Stimulated activated CD8-positive, alpha-beta memory T cell treated with anti-CD3 and anti-CD28 coated beads, Interleukin-7, amount 100 ng/mL, for 4 hours (primary cell): ENCODE measurements at places on chromosomes 2 and 18.

DNA sequence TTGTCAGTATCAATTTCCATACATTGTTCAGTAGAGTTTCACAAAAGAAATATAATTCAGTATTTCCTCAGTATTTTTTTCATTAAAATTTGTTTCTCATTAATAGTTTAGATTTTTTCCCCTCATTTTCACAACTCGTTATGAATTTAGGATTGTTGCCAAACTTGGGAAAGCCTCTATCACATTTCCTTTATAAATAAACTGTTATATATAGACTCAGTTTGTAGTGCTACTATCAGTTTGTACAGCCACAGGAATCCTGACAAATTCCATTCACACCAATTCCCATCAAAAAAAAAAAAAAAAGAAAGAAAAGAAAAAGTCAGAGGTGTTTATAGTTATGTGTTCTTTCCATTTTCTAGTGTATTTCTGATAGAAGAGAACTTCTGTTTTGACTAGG, 123.3 kb upstream of the DCC start:
- DNase-seq: no peak

DNA sequence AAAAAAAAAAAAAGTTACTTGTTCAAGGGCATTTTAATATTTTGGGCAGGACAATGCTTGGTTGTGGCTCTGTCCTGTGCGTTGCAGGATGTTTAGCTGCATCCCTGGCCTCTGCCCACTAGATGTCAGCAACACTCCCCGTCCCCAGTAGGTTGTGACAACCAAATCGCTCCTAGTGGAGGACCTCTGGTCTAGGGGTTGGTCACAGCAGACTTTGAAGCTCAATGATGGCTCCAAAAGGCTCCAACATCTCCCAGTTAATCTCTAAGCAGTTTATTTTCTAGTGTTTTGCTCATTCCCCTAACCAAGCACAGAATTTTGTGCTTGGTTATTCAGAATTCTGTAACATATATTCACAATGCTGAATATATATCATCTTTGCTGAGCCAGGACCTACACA, 67.0 kb downstream of the CHRNA1 start:
- peak; percentile 35 for DNase-seq

DNA sequence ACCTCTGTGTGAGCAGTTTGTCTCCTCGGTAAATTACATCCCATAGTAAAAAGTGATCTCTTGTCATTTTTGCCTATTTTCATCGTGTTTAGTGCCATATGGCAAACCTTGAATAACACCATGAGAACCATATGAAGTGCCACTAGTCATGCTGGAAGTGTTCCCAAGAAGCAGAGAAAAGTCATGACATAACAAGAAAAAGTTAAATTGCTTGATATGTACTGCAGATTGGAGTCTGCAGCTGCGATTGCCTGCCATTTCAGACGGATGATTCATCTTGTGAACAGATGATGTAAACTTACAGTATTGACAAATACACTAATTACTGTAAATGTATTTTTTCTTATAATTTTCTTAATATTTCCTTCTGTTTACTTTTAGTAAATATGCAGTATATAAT, 846.7 kb downstream of the BCL11A start:
- DNase-seq: no peak

- DNase-seq: no peak
Observed at GRCh38 chr2:226622484-226622883, 177.1 kb downstream of the IRS1 start.

DNA sequence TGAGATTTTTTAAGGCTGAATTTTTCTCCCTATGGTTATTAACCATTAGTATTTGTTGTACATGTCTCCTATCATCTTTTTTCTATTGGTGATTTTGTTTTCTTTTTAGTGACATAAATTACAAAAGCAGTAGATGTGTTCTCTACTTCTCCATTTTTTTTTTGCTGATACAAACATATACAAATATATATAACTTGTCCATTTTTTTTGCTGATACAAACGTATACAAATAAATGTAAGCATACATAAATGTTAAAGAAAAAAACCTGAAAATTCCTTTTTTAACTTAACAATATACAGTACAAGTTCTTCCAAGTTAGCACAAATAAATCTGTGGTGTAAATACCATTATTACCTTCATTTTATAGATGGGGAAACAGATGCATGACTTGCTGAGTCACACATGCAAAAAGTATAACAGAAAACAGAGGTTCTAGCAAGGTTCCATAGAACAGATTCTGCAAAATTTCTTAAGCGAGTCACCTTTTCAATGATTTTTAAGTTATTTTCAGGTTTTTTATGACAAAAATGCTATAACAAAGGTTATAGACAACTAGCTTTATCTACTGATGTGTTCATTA, 2.1 kb downstream of the MSGN1 start:
- DNase-seq: no peak

DNA sequence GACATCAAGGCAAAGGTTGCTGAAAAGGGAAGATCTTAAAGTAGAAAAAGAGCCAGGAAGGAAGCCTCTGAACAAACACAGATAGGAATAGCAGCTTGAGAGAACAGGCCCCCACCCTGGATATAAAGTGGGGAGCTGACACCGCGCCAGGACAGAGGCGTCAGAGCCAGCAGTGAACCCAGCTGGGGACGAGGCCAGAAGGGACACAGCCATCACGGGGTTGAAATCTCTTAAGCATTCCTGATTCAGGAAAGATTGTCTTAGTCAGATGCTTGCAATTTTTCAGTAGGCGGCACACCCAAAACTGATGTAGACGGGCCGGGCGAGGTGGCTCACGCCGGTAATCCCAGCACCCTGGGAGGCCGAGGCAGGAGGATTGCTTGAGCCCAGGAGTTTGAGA, 93.8 kb upstream of the PHLPP1 start:
- no peak for DNase-seq
